ENCODE measurements at places on chromosomes 1 and 21.

DNA sequence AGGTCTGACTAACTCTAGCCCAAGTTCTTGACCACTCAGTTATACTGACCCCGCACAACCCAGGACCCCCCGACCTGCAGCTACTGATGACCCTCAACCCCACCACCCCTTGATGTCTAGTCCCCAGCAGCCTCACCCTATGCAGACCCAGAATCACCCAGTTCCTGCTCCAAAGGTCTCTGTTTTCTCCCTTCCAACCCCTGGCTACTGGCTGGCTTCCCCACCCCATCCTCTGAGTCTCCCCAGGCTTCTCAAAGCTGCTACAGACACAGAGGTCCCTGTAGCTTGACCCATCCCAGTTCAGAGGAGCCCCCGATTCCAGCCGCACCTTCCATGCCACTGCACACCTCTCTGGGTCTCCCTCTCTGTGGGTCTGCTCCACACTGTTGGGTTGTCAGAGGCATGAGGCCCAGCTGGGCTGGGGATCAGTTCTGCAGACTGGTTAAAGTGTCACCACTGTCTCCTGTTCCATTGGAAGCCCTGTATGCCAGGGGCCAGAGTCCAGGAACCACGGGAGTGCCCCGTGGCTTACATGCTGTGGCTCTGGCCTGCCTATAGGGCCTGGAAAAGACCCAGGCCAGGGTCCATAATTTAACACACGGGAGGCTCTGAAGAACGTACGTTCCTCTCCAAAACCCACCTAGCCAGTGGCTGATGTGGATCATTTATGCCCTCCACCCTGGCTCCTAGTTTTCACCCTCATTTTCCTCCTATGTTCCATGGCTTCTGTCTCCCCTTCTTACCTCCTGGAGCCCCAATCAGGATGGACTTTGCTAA is 497 bp downstream of the PKLR start:
- DNase-seq = no peak

DNA sequence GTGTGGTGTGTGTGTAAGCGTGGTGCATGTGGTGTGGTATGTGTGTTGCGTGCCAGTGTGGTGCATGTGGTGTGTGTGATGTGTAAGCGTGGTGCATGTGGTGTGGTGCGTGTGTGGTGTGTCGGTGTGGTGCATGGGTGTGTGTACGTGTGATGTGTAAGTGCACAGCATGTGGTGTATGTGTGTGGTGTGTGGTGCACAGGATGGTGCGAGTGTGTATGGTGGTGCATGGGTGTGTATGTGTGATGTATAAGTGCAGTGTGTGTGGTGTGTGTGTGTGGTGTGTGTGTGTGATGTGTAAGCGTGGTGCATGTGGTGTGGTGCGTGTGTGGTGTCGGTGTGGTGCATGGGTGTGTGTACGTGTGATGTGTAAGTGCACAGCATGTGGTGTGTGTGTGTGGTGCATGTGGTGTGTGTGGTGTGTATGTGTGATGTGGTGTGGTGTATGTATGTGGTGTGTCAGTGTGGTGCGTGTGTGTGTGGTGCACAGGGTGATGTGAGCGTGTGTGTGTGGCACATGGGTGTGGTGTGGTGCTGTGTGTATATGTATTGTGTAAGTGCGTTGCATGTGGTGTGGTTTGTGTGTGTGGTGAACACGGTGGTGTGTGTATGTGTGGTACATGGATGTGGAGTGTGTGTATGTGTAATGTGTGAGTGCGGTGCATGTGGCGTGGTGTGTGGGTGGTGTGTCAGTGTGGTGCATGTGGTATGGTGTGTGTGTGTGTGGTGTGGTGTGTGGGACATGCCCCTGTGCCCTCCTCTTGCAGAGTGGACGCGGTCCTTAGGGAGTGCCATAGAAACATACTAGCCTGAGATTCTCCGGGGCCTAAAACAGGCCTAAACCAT is 1.1 kb upstream of the C2CD2 start:
- DNase-seq = no peak

- DNase-seq = no peak
Observed at GRCh38 chr1:87334351-87335174, 5.9 kb downstream of the LMO4 start.

DNA sequence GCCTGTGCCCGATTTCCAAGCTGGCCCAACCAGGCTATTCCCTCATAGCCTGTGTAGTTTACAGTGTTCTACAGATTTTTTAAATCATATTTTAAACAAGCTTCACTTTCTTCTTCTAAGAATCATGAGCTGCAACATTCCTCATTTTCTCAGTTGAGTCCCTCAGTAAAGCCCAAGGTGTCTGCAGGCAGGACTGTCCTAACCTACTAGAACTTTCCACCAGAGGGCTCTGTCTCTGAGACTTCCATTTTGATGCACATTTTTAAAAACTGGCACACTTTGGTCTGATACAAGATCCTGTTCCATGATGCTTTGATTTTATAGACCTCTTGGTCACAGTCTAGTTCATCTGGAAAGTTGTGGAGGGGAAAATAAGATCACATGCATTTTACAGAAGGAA is 21.6 kb upstream of the SLAMF6 start:
- no peak for DNase-seq

DNA sequence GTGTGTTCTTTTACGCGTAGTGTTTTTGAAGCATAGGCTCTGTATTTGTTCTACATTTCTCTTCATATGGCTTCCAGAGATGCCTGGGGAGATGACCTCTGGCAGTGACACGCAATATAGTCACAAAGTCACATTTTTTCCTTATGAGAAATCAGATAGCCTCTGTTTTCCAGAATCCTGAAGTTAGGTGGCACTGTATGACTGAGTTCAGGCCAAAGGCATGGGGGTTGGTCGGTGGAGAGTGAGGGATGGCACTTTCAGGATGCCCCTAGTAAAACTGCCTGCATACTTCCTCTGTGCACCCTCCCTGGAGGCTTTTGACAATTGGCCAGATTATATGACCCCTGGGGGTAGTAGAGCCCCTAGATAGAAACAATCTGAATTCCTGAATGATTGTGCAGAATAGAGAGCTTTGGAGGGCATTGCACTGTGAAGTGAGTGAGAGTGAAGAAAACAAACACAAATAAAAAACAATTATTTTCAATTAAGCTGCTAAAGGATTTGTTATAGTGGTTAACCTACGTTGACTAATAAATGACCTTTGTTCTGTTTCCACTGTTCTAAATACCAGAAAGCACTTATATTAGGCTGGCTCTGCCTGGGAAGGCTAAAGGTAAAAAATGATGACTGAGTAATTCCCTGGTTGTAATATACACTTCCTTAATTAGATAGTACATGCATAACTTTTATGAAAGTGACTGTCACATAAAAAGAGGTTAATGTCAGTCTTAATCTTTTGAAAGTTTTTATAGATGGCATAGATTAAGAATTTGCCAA is 1660.8 kb downstream of the PLA2G4A start:
- no peak for DNase-seq

- DNase-seq = no peak
Observed at GRCh38 chr1:171744986-171745385, 3.1 kb upstream of the VAMP4 start.

GRCh38 chr1:82893712-82894470 is 1093.2 kb downstream of the ADGRL2 start:
- no peak for DNase-seq
